ENCODE measurements at places on chromosomes 4 and X.

- DNase-seq = no peak
Observed at GRCh38 chr4:8157944-8158709, 486 bp downstream of the ABLIM2 start.

DNA sequence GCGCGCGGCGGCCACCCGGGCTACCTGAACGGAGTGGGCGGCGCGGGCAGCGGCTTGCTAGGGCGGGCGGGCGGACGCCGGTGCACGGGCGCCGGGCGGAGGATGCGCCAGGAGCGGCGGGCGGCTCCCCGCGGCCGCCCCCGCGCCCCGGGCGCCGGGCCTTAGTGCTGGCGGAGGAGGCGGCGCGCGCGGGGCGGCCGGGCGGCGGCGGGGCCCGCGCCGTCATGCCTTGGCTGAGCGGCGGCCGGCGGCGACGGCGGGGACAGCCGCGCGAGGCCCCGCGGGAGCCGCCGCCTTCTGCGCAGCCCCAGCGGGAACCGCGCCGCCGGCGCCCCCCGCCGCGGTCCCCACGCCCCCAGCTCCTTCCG is 48.2 kb downstream of the CLDN34 start:
- DNase-seq = no peak

DNA sequence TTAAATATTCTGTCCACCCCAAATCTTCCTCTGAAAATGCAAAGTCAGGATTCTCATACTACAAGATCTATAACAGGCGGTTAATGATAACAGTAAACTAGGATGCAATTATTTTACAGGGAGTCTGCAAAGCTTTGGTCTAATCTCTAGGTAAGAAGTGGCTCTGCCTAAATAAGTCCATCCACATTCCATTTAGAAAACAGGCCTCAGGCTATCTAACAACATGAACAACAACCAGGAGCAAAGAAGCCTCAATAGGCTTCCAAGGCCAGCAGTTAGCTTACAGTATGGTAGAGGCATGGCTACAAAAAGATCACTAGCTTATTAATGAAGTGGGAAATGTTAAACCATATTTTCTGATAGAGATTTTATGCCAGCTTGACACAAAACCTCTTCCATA is 6.4 kb downstream of the MAB21L2 start:
- DNase-seq = no peak

GRCh38 chrX:154002215-154002719 is 17.4 kb downstream of the IRAK1 start:
- no peak for DNase-seq

GRCh38 chrX:20517565-20517964 is 250.9 kb upstream of the RPS6KA3 start:
- peak; percentile 34 for DNase-seq

- DNase-seq = no peak
Observed at GRCh38 chrX:37470711-37471110, 100.8 kb upstream of the LANCL3 start.

DNA sequence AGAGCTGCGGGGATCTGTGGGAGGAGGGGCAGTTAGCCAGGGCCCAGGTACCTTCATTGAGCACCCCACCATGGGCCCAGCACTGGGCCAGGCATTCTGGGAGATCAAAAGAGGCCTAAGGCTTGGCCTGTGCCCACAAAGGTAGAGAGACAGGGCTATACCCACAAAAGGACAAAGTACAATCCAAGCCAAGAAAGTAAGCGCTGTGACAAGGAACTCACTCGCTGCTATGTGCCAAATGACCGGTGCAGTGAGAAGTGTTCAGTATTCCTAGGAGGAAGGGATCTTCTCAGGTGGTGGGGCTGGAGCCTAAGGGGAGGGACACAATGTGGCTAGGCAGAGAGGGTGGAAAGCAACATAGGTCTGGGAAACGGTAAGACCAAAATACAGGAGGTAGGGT is 8.8 kb upstream of the FRMPD3 start:
- no peak for DNase-seq

GRCh38 chr4:174254613-174255012 is 28.9 kb downstream of the FBXO8 start:
- DNase-seq = no peak

DNA sequence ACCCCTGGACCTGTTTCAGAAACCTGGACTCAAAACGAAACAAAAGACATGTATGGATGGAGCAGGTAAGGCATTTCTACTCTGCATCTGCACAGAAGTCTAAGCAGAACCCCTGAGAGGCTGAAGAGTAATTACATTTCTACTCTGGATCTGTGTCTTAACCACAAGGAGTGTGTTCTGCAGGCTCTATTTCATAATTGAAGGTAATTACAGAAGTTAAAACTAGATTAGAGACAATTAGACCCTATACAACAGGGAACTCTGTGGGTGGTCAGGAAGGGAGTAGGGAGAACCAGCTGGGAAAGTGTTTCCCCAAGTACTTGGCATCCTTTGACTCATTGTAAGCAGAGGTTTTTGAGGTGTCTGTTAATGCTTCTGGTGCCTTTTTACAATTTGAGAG is 69.8 kb downstream of the IGSF1 start:
- DNase-seq = no peak

- no peak for DNase-seq
Observed at GRCh38 chr4:164888096-164888715, 11.2 kb downstream of the APELA start.

DNA sequence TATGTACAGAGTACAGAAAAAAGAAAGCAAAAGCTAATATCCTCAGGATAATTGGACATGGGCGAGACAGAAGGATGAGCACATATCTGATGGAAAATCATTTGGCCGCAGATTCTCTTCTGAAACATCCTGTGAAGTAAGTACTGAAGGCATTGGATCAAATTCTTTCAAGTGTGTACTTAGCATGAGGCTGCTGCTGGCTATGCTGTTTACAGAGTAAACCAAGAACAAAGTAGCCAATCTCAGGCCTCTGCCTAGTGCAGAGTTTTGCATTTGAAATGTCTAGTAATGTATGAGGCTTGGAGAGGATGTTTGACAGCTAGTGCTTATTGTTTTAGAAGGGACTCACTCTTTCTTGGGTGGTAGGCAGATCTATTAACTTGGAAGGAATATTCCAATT is 128.5 kb downstream of the MAGEC2 start:
- no peak for DNase-seq

DNA sequence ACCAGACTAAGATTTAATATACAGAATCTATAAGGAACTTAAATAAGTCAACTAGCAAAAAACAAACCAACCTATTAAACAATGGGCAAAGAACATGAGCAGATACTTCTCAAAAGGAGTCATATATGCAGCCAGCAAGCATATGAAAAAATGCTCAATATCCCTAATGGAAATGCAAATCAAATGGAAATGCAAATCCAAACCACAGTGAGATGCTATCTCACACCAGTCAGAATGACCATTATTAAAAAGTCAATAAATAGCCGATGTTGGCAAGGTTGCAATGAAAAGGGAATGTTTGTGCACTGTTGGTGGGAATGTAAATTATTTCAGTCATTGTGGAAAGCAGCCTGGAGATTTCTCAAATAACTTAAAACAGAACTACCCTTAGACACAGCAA is 97.0 kb upstream of the SLC6A14 start:
- no peak for DNase-seq

DNA sequence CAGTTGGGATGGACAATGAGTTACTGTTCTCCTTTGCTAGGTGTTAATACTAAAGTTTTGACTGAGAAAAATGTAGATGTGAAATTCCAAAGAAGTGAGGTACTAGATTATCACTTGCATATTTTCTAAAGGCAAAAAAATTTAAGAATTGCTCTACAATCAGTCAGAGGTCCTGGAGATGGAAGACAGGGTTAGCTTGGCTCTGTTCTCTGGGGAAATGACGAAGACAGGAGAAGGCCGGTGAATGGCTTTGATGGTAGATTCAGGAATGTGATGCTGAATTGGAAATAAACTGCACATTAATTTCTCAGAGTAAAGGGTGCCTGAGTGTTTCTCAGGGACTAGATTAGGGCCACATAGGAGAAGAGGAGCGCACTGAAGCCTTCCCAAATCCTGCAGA is 214.0 kb upstream of the LEF1 start:
- no peak for DNase-seq

- DNase-seq = no peak
Observed at GRCh38 chr4:189206953-189207352, 733.7 kb upstream of the FRG1 start.

- no peak for DNase-seq
Observed at GRCh38 chr4:59571805-59572430, 1628.2 kb upstream of the ADGRL3 start.

GRCh38 chr4:172202480-172203076 is 389.4 kb downstream of the GALNTL6 start:
- peak; percentile 30 for DNase-seq

- no peak for DNase-seq
Observed at GRCh38 chr4:169115897-169116254, 105.8 kb upstream of the CBR4 start.

DNA sequence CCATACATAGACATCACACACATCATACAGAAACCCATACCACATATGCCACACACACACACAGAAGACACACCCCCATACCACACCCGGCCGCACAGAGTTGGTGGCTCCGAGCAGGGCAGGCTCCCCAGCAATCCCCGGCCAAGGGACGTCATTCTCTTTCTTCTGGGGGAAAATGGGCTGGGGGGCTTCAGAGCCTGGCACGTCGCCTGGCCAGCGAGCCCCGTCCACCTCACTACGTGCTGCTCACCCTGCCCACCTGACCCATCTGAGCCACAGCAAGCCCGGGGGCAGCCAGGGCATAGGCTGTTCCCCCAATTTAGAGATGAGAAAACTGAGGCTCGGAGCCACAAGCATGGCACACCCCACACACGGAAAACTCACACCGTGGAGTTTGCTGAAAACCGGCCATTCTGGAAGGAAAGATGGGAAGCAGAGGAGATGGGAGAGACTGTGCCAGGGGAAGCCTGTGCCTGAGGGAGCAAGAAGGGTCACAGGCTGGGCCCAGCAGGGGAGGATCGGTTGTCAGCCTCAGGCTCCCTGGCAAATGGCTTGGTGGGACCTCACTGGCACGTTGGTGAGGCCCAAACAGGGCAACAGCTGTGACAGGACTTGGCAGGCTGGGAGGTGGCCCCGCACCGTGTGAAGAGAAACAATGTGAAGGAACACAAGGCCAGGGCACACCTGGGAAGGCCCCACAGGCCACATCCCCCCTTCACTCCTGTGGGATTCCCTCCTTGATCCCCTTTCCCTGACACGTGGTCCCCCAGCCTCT is 73.2 kb downstream of the JAKMIP1 start:
- DNase-seq = no peak

DNA sequence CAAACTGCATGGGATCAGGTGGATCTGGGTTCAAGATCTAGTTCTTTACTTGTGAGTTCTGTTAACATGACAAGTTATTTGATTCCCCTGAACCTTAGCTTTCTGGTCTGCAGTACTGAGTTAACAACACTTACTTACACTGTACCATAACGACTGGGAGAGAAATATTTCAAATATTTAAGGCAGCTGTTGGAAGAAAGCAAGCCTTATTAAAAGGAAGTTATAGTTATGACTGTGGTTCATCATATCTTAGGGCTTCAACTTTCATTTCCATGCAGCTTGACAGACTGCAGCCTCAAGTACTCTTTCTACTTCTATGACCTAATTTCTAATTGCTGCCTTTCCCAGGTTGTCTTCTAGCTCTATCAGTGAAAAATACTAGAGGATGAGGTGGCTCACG is 40.0 kb upstream of the PDGFRA start:
- no peak for DNase-seq

DNA sequence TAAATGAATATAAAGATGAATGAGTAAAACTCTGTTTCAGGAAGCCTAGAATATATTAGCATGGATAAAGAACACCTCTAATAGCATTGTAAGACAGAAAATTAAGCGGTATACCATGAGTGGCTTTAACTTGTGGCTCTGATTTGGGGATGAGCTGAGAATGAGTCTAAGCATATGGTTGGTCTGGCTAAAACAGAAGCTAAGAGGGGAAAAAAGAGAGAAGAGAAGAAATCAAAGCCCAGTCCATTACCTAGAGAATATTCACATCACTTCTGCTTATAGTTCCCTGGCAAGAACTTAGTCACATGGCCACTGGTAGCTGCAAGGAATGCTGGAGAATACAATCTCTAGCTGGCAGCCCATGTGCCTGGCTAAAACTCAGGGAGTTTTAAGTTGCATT is 414.5 kb downstream of the PRDM5 start:
- no peak for DNase-seq

DNA sequence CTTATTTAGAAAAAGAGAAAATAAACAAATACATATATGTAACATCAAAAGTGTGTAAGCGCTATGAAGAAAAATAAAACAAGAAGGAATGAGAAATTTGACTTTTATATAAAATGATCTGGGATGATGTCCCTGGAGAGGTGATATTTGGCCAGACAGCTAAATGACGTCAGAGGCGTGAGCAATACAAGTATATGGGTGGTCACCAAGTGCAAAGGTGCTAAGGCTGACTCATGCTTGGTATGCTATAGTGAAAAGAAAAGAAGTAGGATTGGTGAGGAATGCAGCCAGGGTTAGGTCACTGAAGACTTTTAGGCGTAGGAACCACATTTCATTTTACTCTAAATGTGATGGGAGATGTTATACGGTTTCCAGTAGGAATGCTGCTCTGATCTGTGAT is 1049.1 kb upstream of the TENM3 start:
- DNase-seq = no peak

- DNase-seq = no peak
Observed at GRCh38 chr4:5455003-5455585, 253.3 kb downstream of the EVC2 start.

DNA sequence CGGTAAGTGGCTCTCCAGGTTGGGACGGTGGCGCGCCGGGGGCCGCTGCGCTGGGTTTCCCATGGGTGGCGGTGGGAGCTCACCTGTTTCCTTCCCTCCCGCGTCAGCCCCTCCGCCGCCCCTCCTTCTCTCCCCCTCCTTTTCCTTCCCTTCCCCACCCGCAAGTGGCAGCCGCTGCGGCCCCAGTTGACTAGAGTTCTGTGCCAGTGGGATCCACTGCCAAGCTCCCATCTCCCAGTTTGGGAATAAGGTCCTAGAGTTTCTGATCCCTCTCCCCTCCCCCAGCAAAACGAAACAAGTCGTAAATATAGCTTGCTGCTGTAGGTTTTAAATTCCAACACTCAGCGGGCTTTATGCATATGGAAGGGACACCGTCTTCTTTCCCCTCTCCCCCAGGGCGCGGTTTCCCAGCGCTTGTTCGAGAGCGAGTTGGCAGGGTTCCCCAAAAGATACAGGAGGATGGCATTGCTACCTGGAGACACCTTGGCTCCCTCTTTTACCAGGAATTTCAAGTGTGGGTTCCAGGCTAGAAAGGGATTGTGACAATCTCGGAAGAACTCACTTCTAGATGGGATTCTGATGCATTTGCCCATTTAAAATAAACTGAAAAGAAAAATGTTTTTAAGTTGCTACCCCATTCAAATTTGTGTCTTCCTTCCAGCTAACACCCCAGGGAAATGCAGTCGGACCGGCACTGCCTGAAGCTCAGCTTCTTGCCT is 1.2 kb downstream of the TLL1 start:
- DNase-seq = no peak

DNA sequence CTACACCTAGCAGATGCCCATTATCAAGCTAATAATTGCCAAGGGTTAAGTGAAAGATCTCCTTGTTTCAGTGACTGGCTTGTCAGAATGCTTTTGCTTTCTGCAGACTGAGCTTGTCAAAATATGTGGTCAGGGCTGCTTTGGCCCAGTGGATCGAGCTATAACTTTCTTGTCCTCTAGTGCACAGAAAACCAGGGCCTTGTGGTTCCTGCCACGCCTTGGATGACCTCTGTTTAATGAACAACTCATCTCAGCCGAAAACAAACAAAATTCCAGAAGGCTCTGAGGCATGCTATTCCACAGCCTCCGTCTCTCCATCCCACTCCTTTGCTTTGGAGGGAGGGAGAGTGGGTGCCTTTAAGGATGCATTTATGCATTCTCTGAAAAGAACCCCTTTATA is 11.3 kb downstream of the EVC start:
- DNase-seq = no peak

GRCh38 chrX:40380655-40381488 is 199.9 kb upstream of the ATP6AP2 start:
- DNase-seq = no peak
